ENCODE measurements at places on chromosomes 6 and 20.

DNA sequence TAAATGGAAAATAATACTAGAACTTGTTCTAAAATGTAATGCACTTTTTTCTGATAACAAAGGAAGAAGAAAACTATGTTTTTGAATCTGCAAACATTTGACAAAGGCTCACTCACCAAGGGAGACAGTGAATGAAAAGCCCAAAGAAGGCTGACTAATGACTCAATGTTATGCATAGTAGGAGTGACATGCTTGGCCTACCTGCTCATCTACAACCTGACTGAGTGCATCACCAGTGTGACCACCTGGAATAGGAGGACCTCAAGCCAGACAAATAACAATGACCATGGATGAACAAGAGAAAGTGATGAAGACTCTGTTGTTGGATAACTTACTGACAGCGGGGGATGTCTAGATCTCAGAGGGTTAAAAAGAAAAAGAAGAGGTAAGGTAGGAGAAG lies 157.2 kb downstream of the SIM1 start:
- no peak for DNase-seq

DNA sequence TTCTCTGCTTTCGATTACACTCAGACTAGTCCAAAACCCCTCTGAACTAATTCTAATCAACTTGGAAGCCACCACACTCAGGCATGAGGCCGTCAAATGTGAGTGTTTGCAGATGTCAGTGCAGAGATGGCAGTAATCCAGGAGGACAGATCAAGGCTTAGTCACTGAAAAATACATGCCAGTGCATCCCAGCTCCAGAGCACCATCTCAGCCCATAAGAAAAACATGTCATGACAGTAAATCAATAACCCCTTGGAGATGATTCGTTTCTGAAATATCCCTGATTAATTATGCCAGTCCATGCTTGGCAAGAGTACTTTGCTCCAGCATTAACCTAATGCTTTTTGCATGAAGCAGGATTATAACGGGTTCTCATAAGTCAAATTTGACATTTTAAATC lies 179.5 kb downstream of the ADAT2 start:
- DNase-seq, result no peak

GRCh38 chr20:35743693-35744491 lies 1.8 kb upstream of the RBM39 start:
- DNase-seq, result no peak

- DNase-seq, result no peak
Measured at GRCh38 chr6:155883334-155883731, 427.7 kb upstream of the NOX3 start.

GRCh38 chr6:51842061-51842803 lies 245.2 kb downstream of the PKHD1 start:
- no peak for DNase-seq

- no peak for DNase-seq
Measured at GRCh38 chr6:138970856-138971425, 17.1 kb downstream of the REPS1 start.

DNA sequence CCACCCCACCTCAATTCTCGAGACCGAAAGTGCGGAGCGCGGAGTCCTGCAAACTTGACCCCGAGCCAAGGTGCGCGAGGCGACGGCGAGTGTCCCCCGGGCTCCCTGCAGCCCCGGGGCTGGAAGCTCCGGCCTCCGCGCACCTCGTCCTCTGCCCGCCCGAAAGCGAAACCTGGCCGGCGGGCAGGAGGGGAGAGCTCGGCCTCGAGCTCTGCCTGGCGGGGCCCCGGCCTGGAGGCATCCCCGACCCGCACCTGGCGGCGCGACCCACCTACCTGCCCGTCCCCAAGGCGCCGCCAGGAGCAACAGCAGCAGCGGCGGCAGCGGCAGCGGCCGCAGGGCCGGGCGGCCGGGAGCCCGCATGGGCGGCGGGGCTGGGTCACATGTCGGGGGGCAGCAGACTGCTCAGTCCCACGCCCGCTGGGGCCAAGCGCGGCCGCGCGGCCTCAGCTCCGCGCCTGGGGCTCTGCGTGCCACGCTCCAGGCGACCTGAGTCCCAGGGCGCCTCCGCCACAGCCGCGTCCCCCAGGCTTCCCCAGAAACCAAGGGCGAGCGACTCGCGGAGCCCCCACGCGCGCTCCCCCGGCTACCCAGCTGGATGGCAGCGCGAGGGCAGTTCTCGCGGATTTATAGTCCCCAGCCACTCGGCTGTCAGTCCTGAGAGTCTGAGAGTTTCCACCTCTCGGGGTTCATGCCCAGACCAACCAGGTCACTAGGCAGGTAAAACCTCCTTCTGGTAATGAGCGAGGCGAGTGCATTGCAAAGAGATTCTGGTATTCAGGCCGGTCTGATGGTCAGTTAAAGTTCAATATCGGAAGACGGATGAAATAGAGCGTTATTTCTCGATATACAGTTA lies at the start of gene IL20RA:
Gene IL20RA (minus strand): TSS at position 600 of the 856 bp plus-strand sequence. CDS start 237 bp downstream, at position 363.
- no peak for DNase-seq

DNA sequence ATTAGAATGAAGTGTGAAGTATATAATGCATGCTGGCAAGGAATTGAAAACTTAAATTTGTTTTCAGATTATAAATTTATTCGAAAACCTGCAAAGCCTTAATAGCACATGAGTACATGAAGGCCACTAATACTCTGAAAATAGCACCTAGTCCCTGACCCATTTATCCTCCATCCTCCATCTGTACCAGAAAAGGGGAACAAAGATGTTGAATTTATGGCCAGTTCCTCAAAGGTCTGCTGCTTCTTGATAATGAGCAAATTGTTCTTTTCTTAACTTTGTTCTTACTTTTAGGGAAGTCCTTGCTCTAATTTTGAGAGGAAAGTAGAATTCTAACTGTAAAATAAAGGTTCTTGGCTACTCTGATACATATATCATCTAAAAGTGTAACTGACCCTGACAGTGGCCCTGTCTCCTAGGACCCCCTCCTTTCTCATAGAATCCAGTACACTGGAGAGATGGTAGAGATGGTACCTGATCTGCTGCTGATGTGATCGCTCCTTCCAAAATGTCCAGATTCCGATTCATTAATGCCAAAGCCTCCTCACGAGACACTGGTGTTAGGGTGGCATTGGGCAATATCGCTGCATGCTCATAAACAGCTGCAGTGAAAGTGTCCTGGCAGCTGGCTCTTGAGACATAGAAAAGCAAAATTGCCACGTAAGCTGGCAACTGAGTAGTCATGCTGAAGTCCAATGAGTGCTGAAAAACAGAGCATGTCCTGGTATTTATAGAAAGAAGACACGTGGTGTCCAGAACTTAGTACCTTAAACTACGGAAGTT lies at the start of gene VNN1:
Gene VNN1 (minus strand): TSS at position 704 of the 783 bp plus-strand sequence. CDS start 20 bp downstream, at position 684.
- no peak for DNase-seq

GRCh38 chr6:170135461-170135820 lies 155.4 kb downstream of the DLL1 start:
- no peak for DNase-seq

- DNase-seq, result no peak
Measured at GRCh38 chr20:63351811-63352591, 9.1 kb downstream of the CHRNA4 start.

DNA sequence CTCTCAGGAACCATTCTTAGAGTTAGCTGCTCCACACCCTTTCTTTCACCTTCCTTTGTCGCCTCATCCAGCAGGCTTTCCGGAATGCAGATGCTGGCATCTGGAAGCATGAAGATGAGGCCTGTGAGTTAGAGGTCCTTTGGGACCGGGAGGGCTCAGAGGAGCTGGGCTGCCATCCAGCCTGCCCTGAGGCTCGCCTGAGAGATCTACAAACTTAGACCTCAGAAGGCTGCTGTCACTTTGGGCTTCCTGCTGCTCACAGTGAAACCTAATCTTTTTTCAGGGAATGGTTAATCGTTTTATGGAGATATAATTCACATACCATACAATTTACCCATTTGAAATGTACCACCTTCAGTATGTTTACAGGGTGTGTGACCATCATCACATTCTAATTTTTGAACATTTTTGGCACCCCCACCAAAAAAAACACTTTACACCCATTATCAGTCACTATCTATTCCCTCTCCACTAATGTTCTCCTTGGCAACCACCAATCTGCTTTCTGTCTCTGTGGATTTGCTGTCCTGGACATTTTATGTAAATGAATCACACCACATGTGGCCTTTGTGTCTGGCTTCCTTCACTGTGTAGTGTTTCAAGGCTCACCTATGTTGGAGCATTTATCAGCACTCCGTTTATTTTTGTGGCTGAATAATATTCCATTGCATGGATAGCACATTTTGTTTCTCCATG lies 20.0 kb upstream of the MPC1 start:
- DNase-seq, result no peak

DNA sequence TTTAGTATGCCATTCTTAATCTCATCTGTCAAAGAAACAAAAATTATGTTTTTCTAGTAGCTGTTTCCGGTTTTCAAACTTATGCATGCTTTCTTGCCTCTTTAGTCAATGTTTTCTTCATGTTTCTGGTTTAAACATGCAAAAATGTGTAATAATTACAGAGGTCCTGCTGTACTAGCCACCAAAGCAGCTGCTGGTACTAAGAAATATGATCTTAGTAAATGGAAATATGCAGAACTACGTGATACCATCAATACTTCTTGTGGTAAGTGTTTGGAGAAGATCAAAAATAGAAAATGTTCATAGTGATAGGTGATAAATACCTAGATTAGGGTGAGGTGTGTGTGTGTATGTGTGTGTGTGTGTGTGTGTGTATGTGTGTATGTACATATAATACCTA lies 158.4 kb downstream of the MYO6 start:
- no peak for DNase-seq

- no peak for DNase-seq
Measured at GRCh38 chr6:118253741-118254140, 294.4 kb upstream of the PLN start.

- DNase-seq, result no peak
Measured at GRCh38 chr6:138673346-138674014, 100.1 kb upstream of the CCDC28A start.

- DNase-seq, result no peak
Measured at GRCh38 chr6:110544472-110544871, 68.1 kb upstream of the SLC22A16 start.

DNA sequence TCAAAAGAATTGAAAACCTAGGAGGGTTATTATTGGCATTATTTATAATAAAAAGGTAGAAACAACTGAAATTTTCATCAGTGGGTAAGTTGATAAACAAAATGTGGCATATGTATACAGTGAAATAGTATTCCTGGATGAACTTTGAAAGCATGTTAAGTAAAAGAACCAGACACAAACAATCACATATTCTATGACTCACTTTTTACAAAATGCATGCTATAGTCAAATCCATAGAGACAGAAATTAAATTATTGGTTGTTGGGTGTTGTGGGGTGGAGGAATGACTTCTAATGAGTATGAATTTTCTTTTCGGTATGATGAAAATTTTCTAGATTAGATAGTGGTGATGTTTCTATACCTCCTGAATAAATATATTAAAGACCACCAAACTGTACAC lies 94.6 kb downstream of the LRRC1 start:
- DNase-seq, result no peak

GRCh38 chr6:20173833-20174792 lies 38.2 kb downstream of the MBOAT1 start:
- no peak for DNase-seq

- DNase-seq, result no peak
Measured at GRCh38 chr20:41392295-41392694, 25.7 kb upstream of the EMILIN3 start.

DNA sequence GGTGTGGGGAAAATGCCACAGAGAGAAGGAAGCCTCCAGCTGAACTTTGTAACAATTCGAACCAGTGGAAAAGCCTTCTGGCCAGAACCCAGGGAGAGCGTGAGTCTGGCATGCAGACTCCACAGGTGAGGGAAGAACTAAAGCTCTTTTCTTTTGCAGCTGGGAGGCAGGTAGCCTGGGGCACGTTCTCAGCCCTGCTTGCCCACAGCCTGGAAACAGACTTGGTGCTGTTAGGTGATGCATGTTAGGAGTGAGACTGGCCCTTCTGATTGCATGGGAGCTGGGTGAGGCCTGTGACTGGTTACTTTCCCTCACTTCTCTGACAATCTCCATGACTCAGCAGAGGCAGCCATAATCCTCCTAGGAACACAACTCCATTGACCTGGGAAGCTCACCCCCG lies 34.2 kb downstream of the PROKR2 start:
- DNase-seq, result no peak

DNA sequence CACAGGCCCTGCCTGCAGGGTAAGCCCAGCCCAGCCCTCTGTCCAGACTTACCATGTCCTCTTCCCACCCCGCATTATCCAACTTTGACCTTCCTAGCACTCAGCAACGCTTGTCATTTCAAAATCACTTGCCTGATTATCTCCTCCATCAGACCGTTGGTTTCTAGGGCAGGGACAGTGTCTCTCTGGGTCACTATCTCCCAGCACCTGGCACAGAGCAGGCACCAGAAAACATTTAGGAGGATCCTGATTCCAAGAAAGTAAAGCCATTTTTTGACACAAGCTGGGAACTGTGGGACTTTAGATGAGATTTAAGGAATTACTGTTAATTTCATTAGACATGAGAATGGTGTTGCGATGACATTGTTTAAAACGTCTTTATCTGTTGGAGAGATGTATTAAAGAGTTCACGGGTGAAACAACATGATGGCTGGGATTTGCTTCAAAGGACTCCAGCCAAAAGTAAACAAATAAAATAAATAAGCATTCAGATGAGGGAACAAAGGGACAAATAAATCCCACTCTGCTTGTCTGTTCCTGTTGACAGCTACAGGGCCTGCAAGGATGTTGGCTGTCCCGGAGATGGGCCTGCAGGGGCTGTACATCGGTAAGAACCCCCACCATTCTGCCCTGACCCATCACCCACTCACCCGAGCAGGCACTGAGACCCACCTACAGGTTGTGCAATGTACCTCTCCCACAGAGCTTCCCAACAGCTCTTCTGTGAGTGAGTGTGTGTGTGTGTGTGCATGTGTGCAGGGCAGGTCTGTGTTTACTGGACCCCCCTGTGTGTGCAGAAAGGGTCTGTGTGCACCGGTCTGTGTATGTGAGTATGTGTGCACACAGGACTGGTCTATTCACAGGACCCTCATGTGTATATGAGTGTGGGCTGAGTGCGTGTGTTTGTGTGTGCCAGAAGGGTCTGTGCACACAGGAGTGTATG lies 5.9 kb downstream of the HSPA12B start:
- DNase-seq, result no peak

- no peak for DNase-seq
Measured at GRCh38 chr20:1330075-1330830, 1.3 kb upstream of the SDCBP2 start.

GRCh38 chr6:34773916-34774315 lies 16.6 kb downstream of the SNRPC start:
- DNase-seq, result no peak

- no peak for DNase-seq
Measured at GRCh38 chr20:63955281-63955826, 862 bp downstream of the UCKL1 start.

DNA sequence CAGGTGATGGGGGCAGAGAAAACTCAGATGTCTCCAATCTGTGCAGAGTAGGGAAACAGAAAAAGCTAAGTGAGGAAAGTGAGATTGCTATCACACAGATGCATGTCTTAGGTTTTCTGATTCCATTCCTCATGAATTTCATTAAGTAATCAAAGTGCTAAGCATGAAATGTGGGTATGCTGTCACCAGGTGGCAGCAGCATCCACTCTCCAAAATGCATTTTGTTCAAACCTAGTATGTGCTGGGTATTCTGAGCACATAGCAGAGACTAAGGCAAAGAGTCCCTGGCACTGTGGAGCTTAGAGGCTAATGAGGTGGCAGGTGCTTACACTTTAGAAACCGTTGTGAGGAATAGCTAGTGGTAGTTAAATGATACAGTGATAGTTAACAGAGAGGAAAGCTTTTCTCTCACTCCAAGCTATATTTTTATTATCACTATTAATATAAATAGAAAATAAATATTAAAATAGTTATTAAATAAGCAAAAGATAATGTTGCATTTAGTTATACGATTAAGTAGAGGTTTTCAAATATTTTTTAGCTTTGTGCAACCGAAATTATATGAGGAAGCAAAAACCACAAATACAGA lies 179.5 kb downstream of the CDH26 start:
- peak; percentile 12 for DNase-seq

- DNase-seq, result no peak
Measured at GRCh38 chr6:157080986-157081391, 242.3 kb downstream of the TMEM242 start.

Data from stimulated activated CD8-positive, alpha-beta memory T cell treated with anti-CD3 and anti-CD28 coated beads, Interleukin-7, amount 100 ng/mL, for 24 hours (primary cell).